ENCODE measurements at places on chromosomes 2 and 18. TPM values are rescaled to one million over a fixed set of nuclear protein-coding genes. Genes with fewer than 3 reads are reported as not detected.

GRCh38 chr18:23966909-23967308 is 47.6 kb upstream of the TTC39C start:
- DNase-seq = no peak

DNA sequence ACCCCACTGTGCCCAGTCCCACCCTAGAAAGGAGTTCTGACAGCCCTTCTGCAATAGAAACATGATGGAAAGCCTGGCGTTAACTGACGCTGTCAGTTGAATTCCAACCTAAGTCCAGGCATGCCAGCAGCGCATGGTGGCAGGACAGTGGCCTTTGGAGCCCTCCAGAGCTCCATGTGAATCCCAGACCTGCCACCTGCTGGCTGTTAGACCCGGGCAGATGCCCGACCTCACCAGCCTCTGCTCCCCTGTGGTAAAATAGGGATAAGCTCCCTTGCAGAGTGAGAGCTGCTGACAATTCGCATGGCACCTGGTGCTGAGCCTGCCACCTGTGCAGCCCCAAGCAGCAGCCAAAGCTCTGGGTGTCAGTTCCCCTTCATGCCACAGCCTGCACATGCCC is 138.6 kb downstream of the LOXHD1 start:
- DNase-seq = no peak

DNA sequence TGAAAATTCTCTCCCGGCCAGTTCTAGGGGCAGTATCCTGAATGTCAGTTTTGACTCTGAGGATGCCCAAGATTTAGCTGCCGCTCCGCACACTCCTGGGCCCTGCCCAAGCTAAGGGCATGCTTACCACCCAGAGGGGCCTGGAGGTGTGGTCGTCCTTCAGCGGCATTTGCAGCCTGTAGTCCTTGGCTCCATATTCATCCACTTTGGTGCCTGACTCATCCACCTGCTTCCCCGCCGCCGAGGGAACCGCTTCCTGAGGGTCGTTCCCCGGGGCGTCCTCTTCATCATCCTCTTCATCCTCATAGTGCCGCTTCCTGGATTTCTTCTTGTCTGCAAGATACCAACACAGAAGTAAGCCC is 577 bp downstream of the ERCC3 start:
- DNase-seq = no peak

DNA sequence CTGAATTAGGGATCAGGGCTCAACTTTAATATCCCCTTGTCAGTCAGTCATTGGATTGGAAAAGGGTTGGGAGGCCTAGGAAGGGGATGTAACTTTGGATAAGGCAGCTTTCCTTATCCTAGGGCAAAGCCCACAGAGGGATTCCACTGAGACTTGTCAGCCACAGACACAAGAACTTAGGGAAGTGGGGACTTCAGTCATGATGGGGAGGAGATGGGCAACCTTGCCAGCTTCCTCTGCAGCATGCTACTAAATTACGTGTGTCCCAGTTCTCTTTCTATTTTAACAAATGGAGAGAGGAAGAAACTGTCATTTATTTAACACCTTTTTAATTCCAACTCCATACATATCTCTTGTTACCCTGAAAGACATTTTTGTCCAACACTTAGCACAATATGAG is 237.8 kb downstream of the WDR7 start:
- DNase-seq = no peak

Gene HOXD3
- not detected for total RNA-seq

DNA sequence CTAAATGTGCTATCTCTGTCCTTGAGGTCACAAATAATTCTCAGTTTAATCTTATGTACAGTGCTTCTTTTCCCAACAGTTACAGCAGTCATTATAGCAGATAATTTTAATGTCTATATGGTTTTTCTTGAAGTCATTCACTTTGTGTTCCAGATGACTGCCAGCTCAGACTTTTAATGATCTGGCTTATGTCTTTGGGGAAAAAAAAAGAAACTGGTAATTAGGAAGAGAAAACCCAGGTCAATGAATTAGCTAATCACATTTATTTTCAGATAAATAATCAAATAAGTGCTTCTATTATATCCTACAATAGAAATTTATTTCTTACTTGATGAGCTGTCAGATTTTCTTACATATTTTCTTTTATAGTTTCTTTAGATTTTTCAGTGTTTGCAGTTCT is 96.0 kb downstream of the COMMD1 start:
- DNase-seq = no peak

- DNase-seq = no peak
Measured at GRCh38 chr2:216538538-216538937, 39.9 kb downstream of the RPL37A start.

DNA sequence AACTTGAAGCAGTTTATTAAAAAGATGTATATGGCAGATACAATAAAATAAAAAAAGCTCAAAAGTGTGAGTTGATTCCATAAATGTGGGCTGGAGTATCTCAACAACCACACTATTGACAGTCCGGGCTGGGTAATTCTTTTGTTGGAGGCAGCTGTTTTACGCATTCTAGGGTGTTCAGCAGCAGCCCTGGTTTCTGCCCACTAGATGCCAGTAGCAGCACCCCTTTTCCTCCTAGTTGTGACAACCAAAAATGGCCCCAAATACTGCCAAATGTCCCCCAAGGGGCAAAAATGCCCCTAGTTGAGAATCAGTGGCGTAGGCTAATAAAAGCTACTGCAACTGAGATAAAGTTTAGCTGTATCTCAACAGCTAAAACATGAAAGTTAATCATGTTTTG is 44.8 kb downstream of the CHMP3 start:
- DNase-seq = no peak

- no peak for DNase-seq
Measured at GRCh38 chr2:10462178-10463083, 14.3 kb upstream of the ODC1 start.

DNA sequence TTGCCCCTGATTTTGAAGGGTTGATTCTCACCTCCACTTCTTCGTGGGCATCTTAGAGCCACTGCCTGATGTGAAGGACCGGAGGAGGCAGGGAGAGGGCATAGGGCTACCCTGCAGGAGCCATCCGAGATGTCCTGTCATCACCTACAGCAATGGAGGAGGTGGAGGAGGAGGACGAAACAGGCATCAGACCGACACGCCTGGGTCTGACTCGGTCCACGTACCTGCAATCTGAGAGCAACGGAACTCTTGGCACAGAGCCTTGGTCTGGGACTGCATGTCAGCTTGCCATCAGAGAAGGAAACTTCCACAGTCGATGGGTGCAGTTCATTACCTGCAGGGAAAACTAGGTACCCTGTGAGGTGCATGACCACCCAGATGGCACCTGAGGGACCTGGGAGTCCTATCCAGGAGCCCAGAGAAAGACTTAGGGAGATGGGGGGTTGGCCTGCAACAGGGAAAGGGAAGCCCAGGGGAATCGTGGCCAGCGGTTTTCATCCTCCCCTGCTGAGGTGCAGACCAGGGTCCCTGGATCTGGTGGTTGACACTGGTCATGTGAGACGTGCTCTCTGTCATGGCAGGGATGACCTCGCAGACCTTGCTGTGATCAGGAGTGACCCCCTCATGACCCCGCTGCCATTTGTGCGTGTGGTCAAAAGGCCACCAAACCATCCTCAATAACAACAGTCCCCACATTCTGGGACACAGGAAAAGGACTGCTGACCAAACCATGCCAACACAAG is 190.8 kb downstream of the SEPTIN10 start:
- no peak for DNase-seq

DNA sequence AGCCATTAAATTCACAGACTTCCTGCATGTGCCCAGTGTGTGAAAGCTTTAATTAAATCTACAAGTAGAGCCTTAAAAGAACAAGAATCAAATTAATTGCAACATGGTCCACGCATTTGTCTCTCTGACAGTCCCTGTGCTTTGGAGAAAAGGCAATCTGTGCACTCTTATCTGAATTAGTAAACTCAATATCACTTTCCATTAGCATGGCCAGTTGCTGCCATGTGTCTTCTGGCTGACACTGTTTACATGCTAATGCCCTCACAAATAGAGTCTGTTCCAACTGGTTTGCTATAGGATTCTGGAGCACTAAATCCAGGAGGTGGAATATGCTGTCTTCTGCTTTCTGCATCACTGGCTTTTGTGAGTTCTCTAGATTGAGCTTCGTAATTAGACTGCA is 434.5 kb upstream of the RAB12 start:
- DNase-seq = no peak

DNA sequence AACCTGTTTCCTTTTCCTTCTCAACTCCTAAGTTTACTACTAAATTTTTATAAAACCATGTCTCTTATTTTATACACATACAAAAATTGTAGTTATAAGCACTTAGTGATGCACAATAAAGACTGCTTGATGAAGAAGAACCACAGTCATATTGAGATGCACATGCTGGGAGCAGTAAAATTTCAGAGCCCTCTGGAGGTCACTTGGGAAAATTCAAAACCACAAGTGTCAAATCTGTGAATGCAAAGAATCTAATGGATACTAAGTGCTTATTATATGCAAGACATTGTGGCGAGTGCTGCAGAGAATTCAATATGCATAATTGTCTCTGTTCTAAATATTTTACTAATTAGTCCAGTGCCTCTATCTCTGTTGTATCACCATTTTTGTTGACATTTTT is 180.5 kb downstream of the VWC2L start:
- no peak for DNase-seq

DNA sequence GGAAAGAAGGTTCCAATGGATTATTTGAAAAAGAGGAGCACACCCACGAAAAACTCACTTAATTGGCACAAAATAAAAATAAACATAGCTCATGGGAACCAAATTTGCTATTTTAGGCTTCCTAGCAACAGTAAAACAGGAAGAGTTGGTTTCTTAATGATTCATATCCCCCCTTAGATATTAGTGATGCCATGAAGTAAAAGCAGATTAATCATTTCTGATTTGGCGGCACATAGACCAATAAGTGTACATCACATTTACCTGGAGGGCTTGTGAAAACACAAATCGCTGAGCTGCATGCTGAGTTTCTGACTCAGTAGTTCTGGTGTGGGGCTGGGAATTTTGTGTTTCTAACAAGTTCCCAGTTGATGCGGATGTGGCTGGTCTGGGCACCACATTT is 260.4 kb downstream of the SLC4A3 start:
- no peak for DNase-seq

- DNase-seq = no peak
Measured at GRCh38 chr2:78845664-78846185, 179.8 kb upstream of the REG3G start.

Gene LBX2
- total RNA-seq = 0.94 TPM

Gene NAGK
- total RNA-seq = 77.2 TPM

Gene PNKD
- total RNA-seq = 31.6 TPM

- DNase-seq = no peak
Measured at GRCh38 chr2:64888591-64889309, 100.4 kb upstream of the SLC1A4 start.
